Activated B cell treated with CpG ODN at 0.5 μM for 24 hours (primary cell): ENCODE measurements at places on chromosomes 2 and 18. TPM values are rescaled to one million over a fixed set of nuclear protein-coding genes. Genes with fewer than 3 reads are reported as not detected.

DNA sequence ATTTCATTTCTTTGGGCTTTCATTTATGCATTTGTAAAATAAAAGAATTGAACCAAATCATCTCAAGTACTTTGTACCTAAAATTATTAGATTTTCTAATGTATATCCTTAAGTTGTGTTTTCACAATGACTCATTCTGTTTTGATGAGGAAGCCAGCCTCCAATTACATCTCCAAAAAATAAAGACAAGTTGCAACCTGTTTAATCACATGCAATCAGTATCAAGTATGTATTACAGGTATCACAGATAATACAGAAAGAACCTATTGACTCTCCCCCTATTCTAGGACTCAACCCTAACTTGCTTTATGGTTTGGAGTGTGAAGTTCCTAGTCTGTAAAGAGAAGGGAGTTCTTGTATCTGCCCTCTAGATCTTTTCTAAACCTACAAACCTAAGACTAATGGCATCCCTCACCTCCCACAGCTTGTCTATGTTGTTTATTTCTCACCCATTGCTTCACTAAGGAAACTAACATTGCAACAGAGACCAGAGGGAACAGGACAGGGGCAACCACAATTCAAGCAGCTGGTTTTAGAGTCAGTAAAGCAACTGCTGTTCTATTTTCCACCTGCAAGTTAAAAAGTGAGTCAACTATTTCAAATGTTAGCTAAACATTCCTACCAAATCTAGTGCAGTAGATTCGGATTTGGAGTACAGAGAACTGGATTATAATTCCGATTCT lies 141.1 kb upstream of the ETAA1 start:
- no peak for DNase-seq

DNA sequence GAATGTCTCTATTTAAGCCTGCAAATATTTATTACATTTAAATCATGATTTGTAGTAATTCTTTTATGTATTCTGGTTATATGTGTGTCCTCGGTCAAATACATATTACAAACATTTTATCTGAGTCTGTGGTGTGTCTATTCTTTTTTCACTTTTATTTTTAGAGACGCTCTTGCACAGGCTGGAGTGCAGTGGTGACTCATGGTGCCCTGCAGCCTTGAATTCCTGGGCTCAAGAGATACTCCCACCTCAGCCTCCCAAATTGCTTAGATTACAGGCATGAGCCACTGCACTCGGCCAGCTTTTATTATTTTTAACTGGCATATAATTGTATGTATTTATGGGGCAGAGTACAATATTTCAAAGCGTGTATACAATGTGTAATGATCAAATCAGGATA lies 47.5 kb downstream of the ARID5A start:
- DNase-seq: no peak

- DNase-seq: no peak
Observed at GRCh38 chr2:85188852-85189251, 55.7 kb downstream of the TCF7L1 start.

GRCh38 chr2:220785178-220785577 lies 786.9 kb downstream of the EPHA4 start:
- DNase-seq: no peak

DNA sequence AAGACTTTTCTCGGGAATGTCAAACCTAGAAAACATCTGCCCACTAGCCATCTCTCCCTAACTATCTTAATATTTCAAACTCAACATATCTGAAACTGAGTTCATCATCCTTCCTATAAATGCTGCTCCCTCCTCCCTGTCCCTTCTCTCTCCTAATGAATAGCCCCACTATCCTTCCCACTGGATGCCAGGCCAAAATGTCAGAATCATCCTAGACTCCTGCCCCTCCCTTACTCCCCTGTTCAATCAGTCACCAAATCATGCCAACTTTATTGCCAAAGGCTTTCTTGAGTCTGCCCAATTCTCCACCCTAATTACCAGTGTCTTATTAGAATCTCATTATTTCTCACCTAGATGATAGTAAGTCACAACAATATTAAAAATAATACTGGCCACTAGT lies 8.5 kb downstream of the EVA1A start:
- DNase-seq: no peak

GRCh38 chr2:196823750-196824522 lies 14.8 kb upstream of the C2orf66 start:
- DNase-seq: no peak

Gene DNAH6
- total RNA-seq: 0.34 and 0.82 TPM in 2 replicates

Gene ANKRD29
- total RNA-seq: not detected in 2 replicates

Gene RBM44
- 0.69 and 1.3 TPM in 2 replicates for total RNA-seq

Gene PRSS56
- not detected in 2 replicates for total RNA-seq
